T-cell (primary cell): ENCODE measurements at places on chromosomes 1 and 21. TPM values are rescaled to one million over a fixed set of nuclear protein-coding genes. Genes with fewer than 3 reads are reported as not detected.

- DNase-seq, result no peak
- H3K36me3 ChIP-seq, result peaks cover 11% of the 10 kb centered on the region
- peak overlapping the region; percentile 83 for H3K27ac ChIP-seq
- no peaks in the 10 kb centered on the region for H3K27me3 ChIP-seq
- H3K4me1 ChIP-seq, result peaks cover 17% of the 10 kb centered on the region
These were observed 898 bp downstream of the C1orf174 start for GRCh38 chr1:3898994-3899753.

DNA sequence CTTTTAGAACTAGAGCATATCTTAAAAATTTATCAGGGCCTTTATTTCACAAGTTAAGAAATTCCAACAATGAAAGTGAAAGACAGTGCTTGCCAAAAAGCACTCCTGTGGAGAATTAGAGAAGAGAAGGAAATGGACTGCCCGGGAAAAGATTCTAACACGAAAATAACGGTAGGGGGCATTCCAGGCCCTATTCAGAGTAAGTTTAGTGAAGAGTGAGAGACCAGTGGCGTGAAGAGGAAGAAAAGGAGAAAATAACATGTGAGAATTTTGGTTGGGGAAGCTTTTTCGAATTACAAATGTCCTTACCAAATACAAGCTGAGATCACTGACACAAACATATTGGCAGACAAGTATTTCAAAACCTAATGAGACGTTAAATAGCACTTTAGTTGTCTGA, 38.4 kb upstream of the RBM34 start:
- peaks cover 27% of the 10 kb centered on the region for H3K36me3 ChIP-seq
- H3K27ac ChIP-seq, result no peak overlapping the region
- no peak overlapping the region for H3K4me3 ChIP-seq
- DNase-seq, result no peak
- no peaks in the 10 kb centered on the region for H3K4me1 ChIP-seq
- no peaks in the 10 kb centered on the region for H3K27me3 ChIP-seq

DNA sequence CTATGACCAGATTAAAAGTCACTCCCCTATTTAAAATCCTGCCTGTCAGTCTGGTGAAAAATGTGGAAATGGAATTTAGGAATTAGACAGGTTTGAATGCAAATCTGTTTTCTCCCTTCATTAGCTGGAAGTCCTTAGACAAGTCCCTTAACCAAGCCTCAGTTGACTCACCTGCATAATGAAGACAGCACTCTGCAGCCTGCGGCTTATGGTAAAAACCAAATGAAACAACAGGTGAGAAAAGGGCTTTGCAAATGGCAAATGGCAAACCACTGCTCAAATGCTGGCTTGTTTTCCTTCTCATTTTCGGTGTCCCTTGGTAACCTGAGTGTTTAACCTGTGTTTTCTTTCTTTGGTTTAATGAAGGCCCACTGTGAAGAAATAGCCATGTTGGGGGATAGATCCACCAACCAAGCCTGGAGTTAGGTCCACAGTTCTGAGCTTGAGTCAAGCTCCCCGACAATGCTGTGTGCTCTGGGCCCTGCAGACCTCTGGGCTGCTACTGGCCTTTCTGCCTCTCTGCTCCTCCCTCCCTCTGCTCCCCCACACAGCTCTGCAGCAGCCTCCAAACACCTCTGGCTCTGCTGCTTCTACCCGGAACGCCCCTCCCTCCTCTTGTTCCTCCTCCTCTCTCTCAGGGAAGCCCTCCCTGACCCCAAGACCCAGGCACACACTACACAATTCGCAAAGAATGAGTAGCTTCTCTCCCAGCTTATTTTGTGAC, 641.8 kb downstream of the MATN1 start:
- H3K36me3 ChIP-seq, result no peaks in the 10 kb centered on the region
- H3K4me3 ChIP-seq, result no peak overlapping the region
- H3K27ac ChIP-seq, result no peak overlapping the region

DNA sequence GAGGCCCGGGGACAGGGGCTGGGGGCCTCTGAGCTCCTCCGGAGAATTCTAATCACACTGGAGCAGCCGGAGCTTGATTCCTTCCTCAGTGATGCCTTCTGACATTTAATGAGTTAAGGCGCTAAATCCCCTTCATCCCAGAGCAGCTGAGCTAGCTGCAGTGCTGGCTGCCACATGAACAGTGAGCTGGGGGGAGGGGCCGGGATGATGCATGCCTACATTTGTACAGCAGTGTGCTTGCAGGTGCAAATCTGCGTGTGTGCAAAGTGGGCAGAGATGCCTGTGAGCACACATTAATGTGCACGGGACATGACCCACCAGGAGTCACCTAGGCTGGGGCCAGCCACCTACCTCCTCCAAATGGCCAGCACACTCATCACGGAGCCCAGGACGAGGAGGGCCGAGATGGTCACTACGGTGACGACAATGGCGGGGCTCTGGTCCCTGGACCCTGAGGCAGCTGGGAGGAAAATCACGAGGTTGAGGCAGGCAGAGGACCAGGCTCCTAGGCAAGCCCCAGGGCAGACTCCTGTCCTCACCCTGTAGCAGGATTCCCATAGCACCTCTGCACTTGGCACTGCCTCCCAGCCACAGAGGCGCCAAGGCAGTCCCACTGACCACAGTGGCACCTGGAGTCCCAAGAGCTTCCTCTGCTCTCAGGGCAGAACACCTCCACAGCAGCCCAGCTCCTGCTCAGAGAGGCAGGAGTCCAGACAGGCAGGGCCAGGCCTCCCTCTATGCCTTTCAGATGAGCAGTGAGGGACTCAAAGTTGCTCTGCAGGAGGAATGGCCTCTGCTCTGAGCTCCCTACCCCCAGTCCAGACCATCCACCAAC, 34.7 kb downstream of the CDCA8 start:
- H3K27ac ChIP-seq, result no peak overlapping the region
- no peaks in the 10 kb centered on the region for H3K4me1 ChIP-seq
- no peaks in the 10 kb centered on the region for H3K27me3 ChIP-seq
- H3K4me3 ChIP-seq, result no peak overlapping the region
- no peaks in the 10 kb centered on the region for H3K36me3 ChIP-seq

- H3K4me3 ChIP-seq, result no peak overlapping the region
- peaks cover 3% of the 10 kb centered on the region for H3K36me3 ChIP-seq
- DNase-seq, result no peak
- H3K27me3 ChIP-seq, result no peaks in the 10 kb centered on the region
These were observed 25.5 kb upstream of the GTF2B start for GRCh38 chr1:88916883-88917282.

DNA sequence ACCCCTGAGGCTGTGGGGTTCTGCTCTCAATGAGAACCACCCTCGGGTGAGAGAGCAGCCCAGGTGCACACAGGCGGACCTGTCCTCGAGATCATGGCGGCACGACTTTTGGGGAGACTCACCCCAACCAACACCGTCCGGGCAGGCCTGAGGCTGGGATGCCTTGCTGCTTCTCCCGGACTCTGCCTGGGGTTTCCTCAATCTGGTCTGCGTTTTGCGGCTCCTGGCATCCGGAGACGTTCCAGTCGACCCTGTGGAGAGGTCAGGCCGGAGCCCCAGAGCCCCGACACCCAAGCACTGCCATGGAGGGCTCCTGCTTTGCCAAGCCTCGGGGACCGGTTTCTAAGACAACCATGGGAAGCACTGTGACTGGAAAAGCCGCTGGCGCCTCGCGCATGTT, 3879.7 kb downstream of the SRGAP2C start:
- no peak for DNase-seq
- H3K36me3 ChIP-seq, result no peaks in the 10 kb centered on the region

DNA sequence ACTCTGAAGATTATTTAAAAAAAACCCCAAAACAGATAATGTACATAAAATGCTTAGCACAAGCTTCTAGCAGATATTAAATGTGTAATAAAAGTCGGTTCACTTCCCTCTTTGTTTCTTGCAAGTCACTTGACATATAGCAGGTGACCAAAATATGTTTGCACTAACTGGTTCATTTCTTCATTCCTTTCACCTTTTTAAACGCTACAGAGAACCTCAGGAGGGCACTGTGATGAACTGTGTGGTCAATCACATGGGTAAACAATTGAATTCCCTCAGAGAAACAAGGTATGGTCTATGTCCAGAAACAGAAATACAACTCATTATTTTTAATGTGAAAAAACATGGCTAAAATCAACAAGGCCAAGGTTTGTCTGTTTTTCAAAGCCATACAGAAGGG, 51.3 kb upstream of the BCL10 start:
- DNase-seq, result no peak
- no peaks in the 10 kb centered on the region for H3K36me3 ChIP-seq
- H3K4me1 ChIP-seq, result no peaks in the 10 kb centered on the region
- no peak overlapping the region for H3K4me3 ChIP-seq

DNA sequence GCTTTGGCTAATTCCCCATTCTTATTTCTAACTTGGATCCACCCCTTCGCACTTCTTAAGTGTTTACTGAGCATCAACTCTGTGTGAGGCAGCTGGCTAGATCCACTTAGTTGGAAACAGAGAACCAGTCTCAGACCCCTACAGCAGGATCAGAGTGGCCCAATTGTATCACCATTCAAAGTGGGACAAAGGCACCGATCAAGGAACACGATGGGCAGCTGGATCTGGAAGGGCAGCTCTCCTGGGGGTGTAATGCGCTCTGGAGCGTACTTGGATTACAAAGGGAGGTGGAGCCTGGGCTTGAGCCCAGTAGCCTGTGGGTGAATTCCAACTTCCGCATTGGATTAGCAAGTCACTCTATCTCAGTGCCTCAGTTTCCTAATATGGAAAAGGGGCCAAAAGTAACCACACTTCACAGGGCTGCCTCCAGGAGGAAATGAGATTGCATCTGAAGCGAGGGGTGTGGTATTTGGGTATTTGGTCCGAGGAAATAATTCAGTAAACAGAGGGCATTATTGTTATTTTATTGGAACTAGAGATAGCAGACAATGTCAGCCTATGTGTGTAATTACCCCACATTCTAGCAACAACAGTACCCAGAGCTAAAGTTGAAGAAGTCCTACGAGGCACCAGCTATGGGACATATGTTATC, 11.9 kb downstream of the ECE1 start:
- no peak overlapping the region for H3K4me3 ChIP-seq
- no peak overlapping the region for H3K27ac ChIP-seq
- peaks cover 43% of the 10 kb centered on the region for H3K4me1 ChIP-seq
- DNase-seq, result no peak

DNA sequence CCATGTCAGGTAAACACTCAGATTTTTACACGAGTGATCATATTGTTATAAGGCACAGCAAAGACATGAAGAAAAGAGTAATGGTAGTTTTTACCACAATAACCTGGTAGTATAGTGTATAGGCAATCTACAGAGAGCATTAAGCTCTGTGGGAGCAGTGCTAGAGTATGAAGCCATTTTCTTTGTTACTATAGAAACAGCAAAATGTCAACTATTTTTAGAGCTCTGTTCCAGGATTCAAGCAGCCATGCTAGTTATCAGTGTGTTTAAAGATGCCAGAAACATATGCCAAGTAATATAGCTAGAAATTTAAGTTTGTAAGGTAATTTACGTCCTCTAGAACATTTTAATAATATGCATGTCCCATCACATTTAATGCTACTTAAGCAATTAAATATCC, 77.6 kb upstream of the RGS18 start:
- no peaks in the 10 kb centered on the region for H3K27me3 ChIP-seq
- H3K36me3 ChIP-seq, result no peaks in the 10 kb centered on the region
- H3K4me1 ChIP-seq, result no peaks in the 10 kb centered on the region
- H3K4me3 ChIP-seq, result no peak overlapping the region
- no peak for DNase-seq

DNA sequence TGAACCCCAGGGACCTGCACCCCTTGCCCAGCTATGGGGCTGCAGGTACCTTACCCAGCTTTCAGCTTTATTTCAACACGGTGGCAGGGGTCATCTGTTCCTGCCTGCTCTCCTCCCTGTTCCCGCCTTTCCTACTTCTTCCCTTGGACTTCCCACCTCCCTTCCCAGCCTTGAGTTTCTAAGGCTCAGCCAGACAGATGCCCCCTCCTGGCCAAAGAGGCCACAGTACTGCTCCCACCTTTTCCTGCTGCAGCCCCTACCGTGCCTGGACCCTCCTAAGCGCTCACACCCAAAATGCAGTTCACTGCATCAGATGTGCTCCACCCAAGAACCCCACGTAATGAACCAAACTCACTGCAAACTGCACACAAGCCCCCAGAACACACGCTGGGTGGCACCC, 7.7 kb downstream of the NOC2L start:
- H3K27me3 ChIP-seq, result no peaks in the 10 kb centered on the region
- DNase-seq, result no peak
- no peaks in the 10 kb centered on the region for H3K4me1 ChIP-seq
- H3K4me3 ChIP-seq, result no peak overlapping the region
- H3K27ac ChIP-seq, result no peak overlapping the region

GRCh38 chr1:206722751-206723461, 38.2 kb downstream of the MAPKAPK2 start:
- no peaks in the 10 kb centered on the region for H3K36me3 ChIP-seq

DNA sequence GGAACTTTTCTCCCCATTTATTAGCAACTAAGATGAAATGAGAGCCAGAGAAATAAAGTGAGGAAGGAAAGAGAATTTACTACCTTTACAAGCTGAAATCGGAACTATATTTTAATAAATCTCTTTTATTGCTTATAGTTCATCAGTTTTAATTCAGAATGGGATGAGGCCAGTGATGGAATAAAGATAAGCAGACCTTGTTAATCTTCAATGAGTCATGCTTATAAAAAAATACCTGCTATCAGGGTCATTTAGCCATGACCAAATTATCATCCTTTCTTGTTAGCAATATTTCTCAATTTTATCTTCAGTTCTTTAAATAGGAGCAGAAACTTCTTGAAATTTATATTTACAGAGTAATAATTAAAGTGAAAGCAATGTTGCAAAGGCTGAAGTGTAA, 26.1 kb downstream of the RGS4 start:
- DNase-seq, result no peak
- H3K27ac ChIP-seq, result no peak overlapping the region
- no peaks in the 10 kb centered on the region for H3K36me3 ChIP-seq
- no peaks in the 10 kb centered on the region for H3K4me1 ChIP-seq
- peaks cover 8% of the 10 kb centered on the region for H3K27me3 ChIP-seq

GRCh38 chr1:66405061-66405460, 128.9 kb upstream of the SGIP1 start:
- H3K27ac ChIP-seq, result no peak overlapping the region
- H3K27me3 ChIP-seq, result no peaks in the 10 kb centered on the region
- no peaks in the 10 kb centered on the region for H3K4me1 ChIP-seq
- no peak for DNase-seq
- no peak overlapping the region for H3K4me3 ChIP-seq

CRYAA gene
- not detected for total RNA-seq

COL11A1 gene
- 0.13 TPM for total RNA-seq

CD101 gene
- total RNA-seq, result 4.8 TPM

KHDC4 gene
- 102 TPM for total RNA-seq

TNFAIP8L2 gene
- 3.7 TPM for total RNA-seq

ACOT11 gene
- 0.60 TPM for total RNA-seq

C1QTNF12 gene
- 2.8 TPM for total RNA-seq
